Adrenal gland (tissue), 19 donors: ENCODE measurements at places on chromosomes 13 and 19. TPM values are rescaled to one million over a fixed set of nuclear protein-coding genes. Genes with fewer than 3 reads are reported as not detected.

Gene TINCR
- polyA plus RNA-seq: 0.77 TPM

DNA sequence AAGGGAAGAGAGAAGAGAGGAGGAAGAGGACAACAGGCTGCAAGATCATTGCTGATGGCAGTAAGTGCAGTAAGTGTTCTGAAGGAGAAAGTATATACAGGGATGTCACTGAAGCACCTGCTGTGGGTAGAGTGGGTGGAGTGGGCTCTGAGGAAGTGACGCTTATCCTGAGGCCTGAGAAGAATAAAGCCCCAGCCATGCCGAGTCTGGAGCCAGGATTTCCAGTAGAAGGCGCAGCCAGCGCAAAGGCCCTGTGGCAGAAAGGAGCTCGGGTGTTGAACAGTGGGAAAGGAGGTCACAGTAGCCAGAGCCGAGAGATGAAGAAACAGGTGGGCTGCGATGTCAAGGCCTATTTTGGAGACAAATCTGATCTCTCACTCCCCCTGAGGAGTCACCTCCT, 31.8 kb upstream of the ADGRE5 start:
- H3K4me3 ChIP-seq: no peak overlapping the region
- no peak overlapping the region for H3K27ac ChIP-seq
- no peaks in the 10 kb centered on the region for H3K27me3 ChIP-seq
- no peak for DNase-seq

- no peak for DNase-seq
- H3K27me3 ChIP-seq: no peaks in the 10 kb centered on the region
- H3K27ac ChIP-seq: no peak overlapping the region
- no peaks in the 10 kb centered on the region for H3K36me3 ChIP-seq
Measured at GRCh38 chr19:32082028-32082427, 263.4 kb upstream of the ZNF507 start.

DNA sequence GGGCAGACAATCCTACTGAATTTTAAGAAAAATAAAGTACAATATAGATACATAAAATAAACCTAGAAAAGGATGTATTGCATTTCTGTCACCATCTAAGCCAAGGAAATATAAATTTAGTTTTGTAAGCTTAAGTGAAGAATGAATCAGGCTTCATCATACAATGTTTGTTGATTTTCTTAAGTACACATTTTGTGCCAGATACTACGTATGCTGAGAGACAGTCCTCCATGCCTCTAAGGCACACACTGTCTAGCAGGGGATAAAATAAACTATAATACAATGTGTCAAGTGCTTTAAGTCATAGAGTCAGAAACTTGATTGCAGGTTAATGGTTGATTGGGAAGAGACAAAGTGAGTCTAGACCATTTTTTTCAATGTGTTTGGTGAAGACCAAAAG, 465.7 kb downstream of the TBC1D4 start:
- DNase-seq: no peak
- H3K4me3 ChIP-seq: no peak overlapping the region
- H3K4me1 ChIP-seq: no peaks in the 10 kb centered on the region

DNA sequence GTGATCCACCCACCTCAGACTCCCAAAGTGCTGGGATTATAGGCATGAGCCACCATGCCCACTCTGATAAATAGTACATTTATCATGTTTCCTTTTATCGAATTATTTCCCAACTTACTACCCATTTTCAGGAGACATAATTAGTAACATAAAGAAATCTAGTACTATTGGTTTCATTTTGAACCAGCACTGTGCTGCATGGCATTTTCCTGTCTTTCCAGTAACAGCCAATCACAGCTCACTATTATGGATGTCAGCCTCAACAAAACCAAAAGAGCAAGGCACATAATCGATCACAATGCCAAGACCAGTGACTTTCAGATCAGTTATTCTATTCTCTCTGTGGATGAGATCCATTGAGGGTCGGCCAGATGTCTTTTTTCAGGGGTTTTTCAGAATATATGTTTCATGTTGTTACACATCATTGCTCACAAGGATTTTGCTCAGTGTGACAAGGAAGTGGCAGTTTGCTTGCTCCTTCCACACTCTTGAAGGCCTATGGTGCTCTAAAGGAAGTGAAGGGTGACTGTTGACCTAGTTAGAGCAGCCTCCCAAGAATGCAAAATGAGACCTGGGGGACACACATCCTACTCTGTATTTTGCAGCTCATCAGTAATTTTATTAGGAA, 233.4 kb downstream of the KCNRG start:
- H3K4me1 ChIP-seq: peaks cover 4% of the 10 kb centered on the region
- no peak for DNase-seq
- no peaks in the 10 kb centered on the region for H3K36me3 ChIP-seq
- no peaks in the 10 kb centered on the region for H3K27me3 ChIP-seq

DNA sequence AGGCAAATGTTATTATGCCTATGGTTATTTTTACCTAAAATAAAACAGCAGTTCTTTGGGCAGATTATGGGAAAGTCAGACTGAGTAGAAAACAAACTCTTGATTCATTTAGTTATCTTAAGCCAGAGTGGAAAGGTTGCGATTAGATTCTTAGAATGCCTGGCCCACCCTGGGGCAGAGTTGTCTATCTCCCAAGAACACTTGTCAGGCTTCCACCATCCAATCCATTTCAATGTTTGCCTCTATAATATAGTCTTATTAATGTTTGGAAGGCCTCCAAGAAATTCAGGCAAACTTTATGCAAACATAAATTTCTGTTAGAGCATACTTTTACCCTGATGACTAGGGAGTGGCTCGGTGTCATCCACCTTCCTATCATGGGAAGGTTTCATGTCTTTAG, 207.0 kb downstream of the SLITRK6 start:
- H3K36me3 ChIP-seq: no peaks in the 10 kb centered on the region
- no peak overlapping the region for H3K4me3 ChIP-seq
- no peaks in the 10 kb centered on the region for H3K4me1 ChIP-seq
- DNase-seq: no peak

DNA sequence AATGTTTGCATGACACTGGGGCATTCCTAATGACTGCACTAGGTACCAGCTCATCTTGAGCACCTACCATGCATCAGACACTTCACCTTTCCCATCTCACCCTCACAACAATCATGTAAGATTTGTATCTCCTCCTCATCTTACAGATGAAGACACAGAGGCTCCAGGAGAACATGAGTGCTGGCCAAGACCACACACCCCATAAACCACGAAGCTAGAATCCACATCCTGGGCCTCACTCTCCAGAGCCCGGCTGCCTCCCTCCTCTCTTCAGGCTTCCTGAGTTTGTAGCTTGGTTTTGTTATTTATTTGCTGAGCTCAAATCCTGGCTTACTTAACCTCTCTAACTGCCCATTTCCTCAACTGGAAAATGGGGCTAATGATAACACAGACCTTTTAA, 25.9 kb downstream of the FAM216B start:
- no peak overlapping the region for H3K27ac ChIP-seq
- no peak overlapping the region for H3K4me3 ChIP-seq
- no peaks in the 10 kb centered on the region for H3K36me3 ChIP-seq
- H3K27me3 ChIP-seq: no peaks in the 10 kb centered on the region

DNA sequence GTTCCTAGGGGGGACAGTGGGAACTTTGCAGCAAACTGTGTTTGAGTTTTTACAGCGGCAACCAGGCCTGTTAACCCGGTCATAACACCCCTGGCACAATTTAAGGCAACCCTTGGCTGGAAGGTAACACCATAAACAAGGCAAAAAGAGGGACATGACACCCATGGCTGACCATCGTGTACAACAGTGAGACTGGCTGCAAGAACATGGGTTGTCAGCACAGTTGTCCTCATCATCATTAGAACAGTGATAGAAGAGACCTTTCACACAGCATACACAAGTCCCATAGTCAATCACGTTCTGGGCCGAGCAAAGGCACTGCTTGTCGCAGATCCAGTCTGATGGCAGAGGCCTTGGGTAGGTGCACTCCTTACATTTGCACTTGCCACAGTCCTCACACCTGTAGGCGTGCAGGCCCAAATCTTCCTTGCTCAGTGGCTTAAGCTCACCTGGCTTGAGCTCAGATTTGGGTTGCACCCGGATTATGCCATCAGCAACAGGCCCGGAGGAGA, 4.1 kb downstream of the SPRY2 start:
- no peak overlapping the region for H3K4me3 ChIP-seq
- no peaks in the 10 kb centered on the region for H3K4me1 ChIP-seq
- H3K27me3 ChIP-seq: no peaks in the 10 kb centered on the region
- H3K36me3 ChIP-seq: peaks cover 11% of the 10 kb centered on the region
- no peak overlapping the region for H3K27ac ChIP-seq

GRCh38 chr13:113651511-113652403, 6.2 kb downstream of the ATP4B start:
- peaks cover 13% of the 10 kb centered on the region for H3K4me1 ChIP-seq
- H3K27ac ChIP-seq: no peak overlapping the region
- H3K36me3 ChIP-seq: no peaks in the 10 kb centered on the region

- DNase-seq: no peak
- H3K4me3 ChIP-seq: no peak overlapping the region
- no peak overlapping the region for H3K27ac ChIP-seq
Measured at GRCh38 chr19:49688531-49689132, 762 bp upstream of the ADM5 start.

DNA sequence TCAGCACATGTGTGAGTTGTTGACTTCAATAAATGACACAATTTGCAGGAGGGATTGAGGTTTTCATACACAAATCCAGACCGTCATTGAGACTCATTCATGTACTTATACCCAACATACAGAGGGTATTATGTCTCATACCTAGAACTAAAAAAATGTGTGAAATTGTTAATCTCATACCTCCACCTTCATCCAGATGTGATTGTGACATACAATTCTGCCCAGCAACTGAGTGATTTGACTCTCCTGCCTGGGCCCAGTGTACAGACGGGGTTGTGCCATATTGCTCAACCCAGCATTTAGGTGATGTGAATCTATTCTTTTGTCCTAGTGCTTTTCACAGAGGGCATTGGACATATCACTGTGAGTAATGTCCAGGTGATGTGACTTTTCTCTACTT, 12.6 kb upstream of the ZNF681 start:
- no peak overlapping the region for H3K4me3 ChIP-seq
- H3K27ac ChIP-seq: no peak overlapping the region
- H3K36me3 ChIP-seq: no peaks in the 10 kb centered on the region

DNA sequence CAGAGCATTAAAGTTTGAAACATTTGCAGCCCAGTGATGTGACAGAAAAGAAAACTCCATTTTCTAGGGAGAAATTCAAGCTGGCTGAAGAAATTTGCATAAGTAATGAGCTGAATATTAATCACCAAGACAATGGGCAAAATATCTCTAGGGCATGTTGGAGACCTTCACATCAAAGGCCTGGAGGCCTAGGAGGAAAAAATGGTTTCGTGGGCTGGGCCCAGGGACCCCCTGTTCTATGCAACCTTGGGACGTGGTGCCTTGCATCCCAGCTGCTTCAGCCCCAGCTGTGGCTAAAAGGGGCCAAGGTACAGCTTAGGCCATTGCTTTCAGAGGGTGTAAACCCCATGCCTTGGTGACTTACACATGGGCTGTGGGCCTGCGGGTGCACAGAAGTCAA, 5.7 kb upstream of the CLEC4M start:
- H3K27ac ChIP-seq: no peak overlapping the region
- H3K4me1 ChIP-seq: no peaks in the 10 kb centered on the region
- no peaks in the 10 kb centered on the region for H3K36me3 ChIP-seq
- DNase-seq: no peak
- no peaks in the 10 kb centered on the region for H3K27me3 ChIP-seq

DNA sequence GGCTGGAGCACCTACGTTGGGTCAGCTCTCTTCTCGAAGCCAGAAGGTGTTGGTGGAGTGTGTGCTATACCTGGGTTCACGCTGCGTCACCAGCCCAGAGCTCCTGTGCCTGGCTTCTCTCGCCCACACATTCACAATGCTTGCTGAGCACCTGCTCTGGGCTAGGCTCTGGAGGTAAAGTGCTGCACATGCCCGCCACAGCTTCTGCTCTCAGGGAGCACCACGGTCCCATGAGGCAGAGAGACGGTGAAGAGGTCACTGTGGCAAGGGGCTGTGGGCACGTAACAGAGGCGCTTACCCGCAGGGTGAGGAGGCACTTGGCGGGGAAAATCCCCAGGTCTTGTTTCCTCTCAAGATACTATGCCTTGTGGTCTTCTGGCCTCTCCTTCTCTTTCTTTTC, 174.2 kb downstream of the TEX29 start:
- H3K4me3 ChIP-seq: no peak overlapping the region
- no peaks in the 10 kb centered on the region for H3K27me3 ChIP-seq
- H3K27ac ChIP-seq: no peak overlapping the region
- no peaks in the 10 kb centered on the region for H3K4me1 ChIP-seq
- no peaks in the 10 kb centered on the region for H3K36me3 ChIP-seq

GRCh38 chr13:103284466-103284865, 218.2 kb upstream of the SLC10A2 start:
- no peaks in the 10 kb centered on the region for H3K27me3 ChIP-seq
- DNase-seq: no peak
- no peak overlapping the region for H3K27ac ChIP-seq
- H3K4me1 ChIP-seq: no peaks in the 10 kb centered on the region
- no peaks in the 10 kb centered on the region for H3K36me3 ChIP-seq
- no peak overlapping the region for H3K4me3 ChIP-seq

DNA sequence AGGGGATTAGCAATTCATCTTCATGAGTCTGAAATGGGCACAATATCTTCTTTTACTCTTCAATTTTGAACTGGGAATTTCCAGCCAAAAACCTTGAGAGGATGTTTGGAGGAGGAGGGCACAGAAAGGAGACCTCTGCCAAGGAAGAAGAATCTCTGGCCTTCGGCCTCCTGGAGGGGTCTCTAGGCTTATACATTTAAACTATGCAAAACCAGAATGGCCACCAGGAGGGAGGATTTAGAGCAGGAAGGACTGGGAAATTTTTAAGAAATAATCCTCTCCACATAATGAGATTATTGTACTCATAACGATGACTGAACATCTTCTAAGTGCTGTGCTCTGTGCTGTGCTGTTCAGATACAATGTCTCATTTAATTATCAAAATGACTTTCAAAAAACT, 325.9 kb downstream of the NDFIP2 start:
- no peaks in the 10 kb centered on the region for H3K4me1 ChIP-seq
- no peak for DNase-seq
- no peak overlapping the region for H3K4me3 ChIP-seq

DNA sequence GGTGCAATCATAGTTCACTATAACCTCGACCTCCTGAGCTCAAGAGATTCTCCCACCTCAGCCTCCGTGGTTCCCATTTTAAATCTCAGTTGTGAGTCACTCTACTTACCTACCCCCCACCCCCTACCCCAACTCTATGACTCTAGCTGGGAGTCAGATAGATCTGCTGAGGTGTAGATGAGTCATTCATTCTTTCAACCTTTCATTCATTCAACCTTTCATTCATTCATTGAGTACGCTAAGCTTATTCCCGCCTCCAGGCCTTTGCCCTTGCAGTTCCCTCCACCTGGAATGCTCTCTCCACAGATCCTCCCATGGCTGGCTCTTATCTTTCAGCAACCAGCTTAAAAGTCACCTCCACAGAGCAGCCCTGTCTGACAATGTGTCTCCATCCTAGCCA, 1.1 kb upstream of the MAST1 start:
- H3K36me3 ChIP-seq: no peaks in the 10 kb centered on the region
- peaks cover 79% of the 10 kb centered on the region for H3K27me3 ChIP-seq
- H3K4me1 ChIP-seq: peaks cover 10% of the 10 kb centered on the region

- no peak overlapping the region for H3K4me3 ChIP-seq
- H3K27ac ChIP-seq: peak overlapping the region; percentile 88
- H3K36me3 ChIP-seq: no peaks in the 10 kb centered on the region
- no peak for DNase-seq
Measured at GRCh38 chr13:44920013-44920412, 69.3 kb downstream of the NUFIP1 start.

GRCh38 chr13:26208287-26208686, 13.8 kb downstream of the RNF6 start:
- no peak overlapping the region for H3K27ac ChIP-seq
- DNase-seq: no peak
- H3K4me1 ChIP-seq: no peaks in the 10 kb centered on the region

GRCh38 chr13:49046519-49046918, 70.8 kb downstream of the FNDC3A start:
- no peak overlapping the region for H3K4me3 ChIP-seq
- no peaks in the 10 kb centered on the region for H3K27me3 ChIP-seq
- no peak overlapping the region for H3K27ac ChIP-seq
